Kidney glomerular epithelial cell (primary cell): ENCODE measurements at places on chromosomes 7 and 10.

- no peak for DNase-seq
Measured at GRCh38 chr10:4397337-4397736, 428.7 kb upstream of the AKR1E2 start.

GRCh38 chr10:131176907-131177306 lies 134.6 kb downstream of the TCERG1L start:
- DNase-seq = no peak

- no peak for DNase-seq
Measured at GRCh38 chr10:82953909-82954308, 1078.9 kb downstream of the NRG3 start.

DNA sequence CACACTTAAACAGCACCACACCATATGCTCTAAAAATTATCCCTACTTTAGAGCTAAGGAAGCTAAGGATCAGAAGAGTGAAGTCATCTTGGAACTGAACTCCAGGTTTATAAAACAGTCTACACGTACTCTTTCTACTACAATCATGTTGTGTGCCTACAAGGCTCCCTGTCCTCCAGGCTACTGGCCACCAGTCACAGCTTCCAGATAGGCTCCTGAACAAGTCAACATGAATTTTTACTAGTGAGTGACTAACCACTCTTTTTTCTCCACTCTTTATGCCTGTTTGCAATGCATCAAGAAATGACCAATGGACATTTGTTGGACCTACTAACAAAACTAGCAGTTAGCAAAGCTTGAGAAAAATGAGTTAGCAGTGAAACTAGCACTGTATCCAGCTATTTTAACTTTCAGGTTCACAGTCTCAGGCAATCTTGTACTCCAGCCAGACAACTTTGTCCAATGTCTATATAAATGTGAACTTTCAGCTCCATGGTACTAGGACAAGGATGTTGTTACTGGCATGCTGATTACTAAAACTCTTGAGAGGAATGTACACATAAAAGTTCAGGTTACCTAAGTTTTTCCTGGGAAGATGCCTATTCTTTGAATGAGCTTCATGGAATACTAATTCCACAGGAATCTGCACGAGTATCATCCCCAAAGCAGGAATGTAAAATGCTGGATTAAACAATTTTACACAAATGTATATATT lies 180.0 kb downstream of the BTAF1 start:
- DNase-seq = no peak

DNA sequence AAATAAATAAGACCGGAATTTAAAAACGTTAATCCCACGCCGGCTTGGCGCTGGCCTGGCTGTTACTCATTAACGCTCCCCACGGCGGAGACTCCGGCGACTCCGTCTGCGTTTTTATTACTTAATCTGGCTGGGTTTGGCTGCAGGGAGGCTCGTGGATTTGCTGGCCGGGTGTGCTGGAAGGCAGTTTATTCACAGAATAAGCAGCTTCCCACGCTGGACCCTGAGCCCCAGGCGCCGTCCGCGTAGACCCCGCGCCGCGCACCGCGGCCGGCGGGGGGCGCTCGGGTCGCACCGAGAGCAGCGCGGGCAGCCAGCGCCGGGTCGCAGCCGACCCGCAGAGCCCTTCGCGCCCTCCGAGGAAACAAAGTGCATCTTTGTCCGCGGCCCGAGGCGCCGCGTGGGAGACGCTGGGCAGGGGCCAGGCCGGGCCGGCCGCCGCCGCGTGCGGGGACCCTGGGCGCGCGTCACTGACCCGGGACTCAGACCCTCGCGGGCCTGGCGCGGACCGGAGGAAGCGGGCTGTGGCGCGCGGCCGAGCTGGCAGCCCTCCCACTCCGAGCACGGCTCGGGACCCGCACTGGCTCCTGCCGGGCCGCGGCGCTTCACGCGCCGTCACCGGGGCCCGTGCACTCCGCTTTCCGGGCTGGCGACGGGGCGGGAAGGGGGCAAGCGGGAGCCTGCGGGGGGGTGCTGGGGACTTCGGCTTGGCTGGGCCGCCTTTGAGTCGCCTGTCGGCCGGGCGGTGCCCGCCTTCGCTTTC lies 587 bp upstream of the GRK5 start:
- DNase-seq = peak; percentile 64

DNA sequence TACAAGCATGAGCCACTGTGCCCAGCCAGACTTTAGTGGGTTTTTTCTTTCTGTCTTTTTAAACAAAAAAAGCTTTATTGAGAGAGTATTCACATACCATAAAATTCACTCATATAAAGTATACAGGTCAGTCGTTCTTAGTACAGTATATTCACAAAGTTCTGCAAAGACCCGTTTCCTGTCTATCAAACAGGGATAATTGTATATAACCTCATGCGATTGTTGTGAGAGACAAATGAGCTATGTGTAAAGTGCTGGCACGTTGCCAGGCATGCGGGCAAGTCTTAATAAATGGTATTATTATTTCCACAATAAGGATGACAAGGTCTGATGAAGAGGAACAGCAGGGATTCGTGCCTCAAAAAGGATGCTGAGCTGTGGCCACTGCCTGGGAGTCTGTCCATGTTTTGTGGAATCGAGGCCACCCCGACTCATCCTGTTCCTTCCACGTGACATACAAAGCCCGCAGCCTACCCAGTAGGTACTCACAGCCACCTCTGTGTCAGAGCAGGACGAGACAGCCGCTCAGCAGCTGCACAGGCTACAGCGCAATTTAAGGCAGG lies 51.6 kb downstream of the SMKR1 start:
- no peak for DNase-seq

DNA sequence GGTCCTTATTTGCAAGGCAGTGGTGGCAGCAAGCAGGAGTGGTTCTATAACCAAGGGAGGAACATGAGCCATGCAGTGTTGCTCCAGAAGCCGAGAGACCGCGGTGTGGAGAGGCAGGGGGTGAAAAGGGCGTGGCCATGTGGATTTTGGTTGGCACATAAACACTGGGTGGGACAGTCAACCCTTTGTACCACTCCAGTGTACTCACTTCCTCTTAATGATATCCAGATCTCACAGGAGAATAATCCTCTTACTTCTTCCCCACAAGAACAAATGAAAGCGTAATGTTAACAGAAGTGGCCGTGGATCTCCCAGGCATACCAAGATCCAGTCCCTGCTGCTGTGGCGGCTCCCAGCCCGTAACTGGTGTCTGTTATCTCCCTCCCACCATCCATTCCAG lies 42.4 kb downstream of the XRCC2 start:
- no peak for DNase-seq

DNA sequence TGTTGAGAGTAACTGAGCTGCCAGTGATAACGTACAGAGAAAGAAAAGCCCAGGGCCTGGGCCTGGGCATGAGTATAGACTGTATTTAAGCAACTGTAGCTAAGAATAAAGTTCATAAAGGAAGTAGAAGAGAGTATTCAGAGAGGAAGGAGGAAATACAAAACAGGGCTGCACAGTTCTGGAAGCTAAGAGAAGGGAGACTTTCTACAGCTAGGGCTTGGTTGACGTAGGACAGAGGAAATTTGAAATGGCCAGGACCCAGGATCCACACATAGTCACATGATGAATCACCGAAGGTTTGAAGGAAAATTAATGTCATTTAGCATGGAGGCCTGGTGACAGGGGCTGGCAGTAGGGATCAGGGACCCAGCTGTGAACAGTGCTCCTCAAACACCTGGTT lies 66.7 kb downstream of the ARL4A start:
- DNase-seq = no peak

GRCh38 chr10:115941361-115941771 lies 331.6 kb downstream of the GFRA1 start:
- DNase-seq = no peak

GRCh38 chr10:132294561-132295318 lies 13.0 kb downstream of the STK32C start:
- no peak for DNase-seq

GRCh38 chr7:33918438-33919143 lies 13.3 kb downstream of the BMPER start:
- no peak for DNase-seq

DNA sequence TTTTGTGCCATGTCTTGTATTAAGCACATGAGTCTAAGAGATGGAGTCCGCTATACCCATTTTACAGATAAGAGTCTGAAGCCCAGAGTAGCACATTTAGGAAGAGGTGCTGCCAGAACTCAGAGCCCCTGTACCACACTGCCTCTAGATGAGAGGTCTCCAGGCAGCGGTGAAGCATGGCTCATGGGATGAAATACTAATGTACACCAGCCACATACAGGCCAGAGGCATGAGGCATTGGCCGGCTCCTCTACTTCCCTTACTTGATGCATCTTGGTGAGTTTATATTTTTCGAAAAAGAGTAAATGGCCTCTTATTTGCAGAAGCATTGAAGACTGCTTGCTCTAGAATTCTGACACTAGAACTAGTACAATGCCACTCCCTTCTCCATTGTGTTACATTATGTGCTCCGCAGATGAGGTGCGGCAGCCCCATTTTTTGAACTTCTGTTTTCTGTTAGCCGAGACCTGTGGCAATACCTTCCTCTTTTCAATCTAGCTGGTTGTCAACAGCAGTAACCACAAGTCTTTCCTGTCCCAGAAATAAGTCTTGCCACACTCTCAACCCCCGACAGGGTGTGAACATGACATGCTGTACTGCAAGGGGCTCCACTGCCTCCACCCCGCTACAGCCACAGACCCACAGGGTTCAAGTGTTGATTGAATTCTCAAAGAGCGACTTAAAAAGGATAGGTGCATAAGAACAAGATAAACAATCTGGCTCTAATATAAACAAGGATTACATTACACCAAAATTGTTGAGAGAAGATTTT lies 145.3 kb downstream of the CELF2 start:
- no peak for DNase-seq

- peak; percentile 43 for DNase-seq
Measured at GRCh38 chr7:88835147-88835728, 39.7 kb upstream of the TEX47 start.

DNA sequence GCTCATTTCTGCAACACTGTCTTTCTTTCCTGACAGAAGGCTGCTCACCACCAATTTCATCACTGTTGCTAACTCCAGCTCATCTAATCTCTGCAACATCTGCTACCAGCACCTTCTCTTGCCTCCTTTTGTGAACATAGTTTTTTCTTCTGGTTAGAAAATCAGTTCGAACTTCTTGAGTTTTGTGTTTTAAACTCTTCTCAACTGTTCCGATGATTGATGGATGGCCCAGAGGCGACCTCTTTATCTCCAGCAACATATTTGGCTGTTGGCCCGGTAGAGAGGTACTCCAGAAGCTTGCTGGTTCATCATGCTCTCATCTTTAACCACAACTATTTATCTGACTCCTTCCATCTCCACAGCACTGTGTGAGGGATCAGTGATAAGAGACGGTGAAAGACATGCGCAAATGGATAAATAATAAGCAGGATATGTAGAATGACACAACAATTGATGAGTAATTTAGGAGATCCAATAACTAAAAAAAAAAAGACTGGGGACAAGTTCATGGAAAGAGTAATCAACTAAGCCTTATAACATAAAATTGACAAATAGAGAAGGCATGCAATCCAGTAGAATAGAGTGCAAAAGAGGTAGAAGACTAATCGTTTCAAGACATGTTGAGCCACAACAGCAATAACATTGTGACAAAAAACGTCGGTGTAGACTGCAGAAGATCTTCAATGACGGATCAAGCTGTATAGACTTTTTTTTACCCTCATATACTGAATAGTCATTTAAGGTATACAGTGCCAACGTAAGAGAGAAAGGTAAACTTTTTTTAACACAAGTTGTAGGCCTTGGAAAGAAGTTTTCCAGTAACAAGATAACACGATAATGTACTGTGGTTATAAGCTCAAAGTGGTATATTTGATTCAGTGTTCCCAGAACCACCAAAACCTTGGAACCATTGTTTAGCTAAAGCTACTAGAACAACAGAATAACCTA lies 152.2 kb downstream of the CRPPA start:
- peak; percentile 82 for DNase-seq

- DNase-seq = no peak
Measured at GRCh38 chr7:73350306-73351068, 22.5 kb downstream of the FKBP6 start.

DNA sequence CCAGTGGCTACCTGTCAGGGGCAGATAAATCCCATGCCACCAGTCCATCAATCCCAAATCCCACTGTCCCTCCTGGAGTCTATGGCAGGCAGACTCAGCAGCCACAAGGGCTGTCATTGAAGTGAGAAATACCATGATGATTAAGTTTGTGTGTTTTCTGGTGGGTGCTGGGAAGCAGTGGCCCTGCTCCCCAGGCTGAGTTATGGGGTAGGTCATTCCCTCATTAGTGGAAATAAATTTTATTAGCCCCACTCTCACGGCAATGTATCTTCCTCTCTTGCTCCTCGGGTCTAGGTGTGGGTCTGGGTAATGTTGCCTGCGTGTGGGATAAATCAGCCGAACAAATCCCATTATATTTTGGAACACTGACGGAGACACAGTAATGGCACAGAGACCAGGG lies 76.8 kb downstream of the PLXNA4 start:
- no peak for DNase-seq

DNA sequence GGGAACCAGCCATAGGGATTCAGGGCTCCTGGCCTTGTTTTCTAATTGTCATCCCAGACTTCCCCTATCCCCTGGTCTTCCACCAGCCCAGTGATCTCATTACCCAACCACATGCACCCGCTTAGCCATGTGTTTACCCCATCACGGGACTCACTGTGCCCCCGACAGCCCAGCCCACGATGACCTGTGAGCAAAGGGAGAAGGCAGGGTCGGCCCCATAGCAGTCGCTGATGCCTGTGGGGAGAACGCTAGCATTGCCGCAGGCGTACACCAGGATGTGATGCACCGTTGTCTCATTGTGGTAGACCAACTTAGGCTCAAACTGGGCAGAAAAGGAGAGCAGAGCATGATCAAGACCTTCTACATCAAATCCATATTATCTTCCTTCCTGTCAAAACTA lies 14.0 kb downstream of the PRSS58 start:
- DNase-seq = no peak

DNA sequence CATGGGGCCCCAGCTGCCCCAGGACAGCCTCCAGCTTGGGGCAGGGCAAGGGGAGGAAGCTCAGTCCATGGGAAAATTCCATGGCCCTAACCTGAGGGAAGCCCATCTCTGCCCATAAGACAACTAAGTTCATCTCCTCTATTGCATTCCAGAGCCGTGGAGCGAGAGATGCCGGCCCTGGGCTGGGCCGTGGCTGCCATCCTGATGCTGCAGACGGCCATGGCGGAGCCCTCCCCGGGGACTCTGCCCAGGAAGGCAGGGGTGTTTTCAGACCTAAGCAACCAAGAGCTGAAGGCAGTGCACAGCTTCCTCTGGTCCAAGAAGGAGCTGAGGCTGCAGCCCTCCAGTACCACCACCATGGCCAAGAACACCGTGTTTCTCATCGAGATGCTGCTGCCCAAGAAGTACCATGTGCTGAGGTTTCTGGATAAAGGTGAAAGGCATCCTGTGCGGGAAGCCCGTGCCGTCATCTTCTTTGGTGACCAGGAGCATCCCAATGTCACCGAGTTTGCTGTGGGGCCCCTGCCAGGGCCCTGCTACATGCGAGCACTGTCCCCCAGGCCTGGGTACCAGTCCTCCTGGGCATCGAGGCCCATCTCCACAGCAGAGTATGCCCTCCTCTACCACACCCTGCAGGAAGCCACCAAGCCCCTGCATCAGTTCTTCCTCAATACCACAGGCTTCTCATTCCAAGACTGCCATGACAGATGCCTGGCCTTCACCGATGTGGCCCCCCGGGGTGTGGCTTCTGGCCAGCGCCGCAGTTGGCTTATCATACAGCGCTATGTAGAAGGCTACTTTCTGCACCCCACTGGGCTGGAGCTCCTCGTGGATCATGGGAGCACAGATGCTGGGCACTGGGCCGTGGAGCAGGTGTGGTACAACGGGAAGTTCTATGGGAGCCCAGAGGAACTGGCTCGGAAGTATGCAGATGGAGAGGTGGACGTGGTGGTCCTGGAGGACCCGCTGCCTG lies 4.3 kb downstream of the AOC1 start:
- no peak for DNase-seq
